IMR-90 (cell line): ENCODE measurements at places on chromosomes 3 and 15.
A peak's percentile ranks its signal among the peaks of the same experiment; 100 is the strongest.

GRCh38 chr3:112303764-112304325, 9.8 kb upstream of the SLC9C1 start:
- peak; percentile 28 for DNase-seq

GRCh38 chr3:62918131-62918530, 42.9 kb upstream of the CADPS start:
- DNase-seq = no peak

GRCh38 chr3:179882292-179882691, 154.4 kb downstream of the PEX5L start:
- DNase-seq = no peak

DNA sequence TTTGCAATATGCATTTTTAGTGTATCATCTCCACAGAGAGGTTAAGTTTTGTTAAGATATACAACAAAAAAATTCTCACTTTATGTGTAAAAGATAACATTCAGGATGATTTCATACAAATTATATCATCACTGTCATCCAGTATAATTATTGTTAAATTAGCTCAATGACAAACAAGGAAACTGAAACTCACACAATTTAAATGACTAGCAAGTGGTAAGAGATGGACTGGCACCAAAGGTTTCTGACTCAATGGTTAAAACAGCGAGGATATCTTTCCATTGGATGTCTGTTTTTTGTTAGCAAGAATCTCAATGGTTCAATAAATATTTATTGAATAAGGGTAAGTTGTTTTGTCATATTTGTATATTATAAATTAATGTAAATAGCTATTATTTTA, 22.6 kb downstream of the CIP2A start:
- no peak for DNase-seq

DNA sequence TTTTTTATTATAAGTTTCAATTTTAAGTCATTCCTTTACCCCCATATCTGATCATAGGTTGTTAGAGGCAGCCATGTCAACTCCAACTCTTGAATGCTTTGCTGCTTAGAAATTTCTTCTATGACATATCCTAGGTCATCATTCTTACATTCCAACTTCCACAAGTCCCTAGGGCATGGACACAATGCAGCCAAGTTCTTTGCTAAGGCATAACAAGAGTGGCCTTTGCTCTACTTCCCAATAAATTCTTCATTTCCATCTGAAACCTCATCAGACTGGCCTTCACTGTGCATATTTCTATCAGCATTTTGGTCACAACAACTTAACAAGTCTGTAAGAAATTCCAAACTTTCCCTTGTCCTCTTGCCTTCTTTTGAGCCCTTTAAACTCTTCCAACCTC, 28.5 kb downstream of the TRIM42 start:
- DNase-seq = no peak

DNA sequence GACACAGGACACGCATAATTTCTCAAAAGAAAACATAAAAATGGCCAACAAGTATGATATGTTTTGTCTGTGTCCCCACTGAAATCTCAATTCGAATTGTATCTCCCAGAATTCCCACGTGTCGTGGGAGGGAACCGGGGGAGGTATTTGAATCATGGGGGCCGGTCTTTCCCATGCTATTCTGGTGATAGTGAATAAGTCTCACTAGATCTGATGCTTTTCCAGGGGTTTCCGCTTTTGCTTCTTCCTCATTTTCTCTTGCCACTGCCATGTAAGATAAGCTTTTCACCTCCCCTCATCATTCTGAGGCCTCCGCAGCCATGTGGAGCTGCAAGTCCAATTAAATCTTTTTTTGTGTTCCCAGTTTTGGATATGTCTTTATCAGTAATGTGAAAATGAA, 12.1 kb upstream of the POU1F1 start:
- DNase-seq = no peak
